ENCODE measurements at places on chromosomes 3 and 15.

- DNase-seq = no peak
Measured at GRCh38 chr3:98013411-98014267, 21.5 kb downstream of the GABRR3 start.

DNA sequence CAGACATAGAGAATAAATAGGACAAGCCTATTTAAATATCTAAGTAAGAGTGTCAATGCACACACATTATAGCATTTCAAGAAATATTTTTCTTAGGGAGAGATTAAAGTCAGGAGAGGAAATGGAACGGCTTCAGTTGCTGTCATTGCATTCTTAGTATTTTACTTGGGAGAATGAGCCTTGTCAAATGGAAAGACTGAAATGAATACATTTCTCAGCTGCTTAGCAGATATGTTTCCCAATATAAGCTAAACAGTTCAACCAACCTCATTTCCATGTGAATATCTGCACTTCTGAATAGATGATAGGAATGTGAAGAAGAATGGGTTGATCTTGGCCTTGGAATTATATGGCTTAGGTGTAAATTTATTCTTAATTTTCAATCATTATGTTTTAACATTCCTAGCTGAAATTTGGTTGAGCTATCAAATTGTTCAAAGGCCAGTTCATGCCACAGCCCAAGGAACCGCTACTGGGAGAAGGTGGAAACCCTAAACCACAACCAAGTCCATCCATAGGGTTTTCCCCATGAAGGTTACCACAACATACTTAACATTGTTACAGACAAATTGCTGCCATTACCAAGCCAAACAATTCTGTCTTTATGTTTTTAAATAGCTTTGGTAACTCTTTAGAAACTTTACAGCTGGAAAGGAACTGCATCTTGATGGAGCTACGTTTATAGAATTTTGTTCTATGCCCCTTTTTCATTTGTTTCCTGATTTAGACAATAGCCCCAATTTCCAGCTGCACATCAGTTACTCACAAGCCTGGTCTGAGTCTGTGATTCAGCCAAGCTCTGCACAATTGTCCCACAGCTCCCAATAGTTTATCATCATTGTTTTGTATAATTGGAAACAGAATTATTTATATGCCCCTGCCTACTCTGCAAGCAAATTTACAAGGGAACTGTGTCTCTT lies 459.6 kb downstream of the MECOM start:
- DNase-seq = no peak

- DNase-seq = no peak
Measured at GRCh38 chr15:64461721-64462162, 1.4 kb downstream of the ZNF609 start.

- no peak for DNase-seq
Measured at GRCh38 chr3:3170998-3171397, 8.5 kb downstream of the CRBN start.

GRCh38 chr3:31813686-31814085 lies 167.4 kb downstream of the OSBPL10 start:
- no peak for DNase-seq

DNA sequence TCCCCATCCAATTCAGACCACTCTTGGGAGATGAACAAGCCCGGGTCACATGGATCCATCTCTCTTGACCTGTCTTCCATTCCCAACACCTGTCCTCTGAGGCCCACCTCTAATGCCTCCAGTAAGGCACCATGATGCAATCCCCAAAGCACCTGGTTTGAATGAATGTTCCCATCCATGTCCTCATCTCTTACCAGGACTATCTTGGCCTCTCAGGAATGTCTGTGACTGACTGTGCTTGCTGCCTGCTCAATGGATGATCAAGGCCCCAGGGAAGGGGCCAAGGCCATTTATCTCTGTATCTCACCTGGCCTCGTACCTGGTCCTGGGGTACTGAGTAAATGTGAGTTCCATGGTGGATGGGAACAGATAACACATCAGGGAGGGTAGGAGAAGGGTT lies 49.7 kb downstream of the SLCO2A1 start:
- DNase-seq = no peak

- DNase-seq = peak; percentile 61
Measured at GRCh38 chr3:194685718-194686413, at the start of gene FAM43A. Gene FAM43A (plus strand): TSS chr3:194685883. CDS start chr3:194686827, 944 bp downstream.

- DNase-seq = no peak
Measured at GRCh38 chr3:177652556-177653291, 455.4 kb upstream of the TBL1XR1 start.

- no peak for DNase-seq
Measured at GRCh38 chr15:55736756-55737155, 6.2 kb downstream of the PRTG start.

GRCh38 chr3:174397848-174398247 lies 461.3 kb upstream of the NAALADL2 start:
- no peak for DNase-seq

DNA sequence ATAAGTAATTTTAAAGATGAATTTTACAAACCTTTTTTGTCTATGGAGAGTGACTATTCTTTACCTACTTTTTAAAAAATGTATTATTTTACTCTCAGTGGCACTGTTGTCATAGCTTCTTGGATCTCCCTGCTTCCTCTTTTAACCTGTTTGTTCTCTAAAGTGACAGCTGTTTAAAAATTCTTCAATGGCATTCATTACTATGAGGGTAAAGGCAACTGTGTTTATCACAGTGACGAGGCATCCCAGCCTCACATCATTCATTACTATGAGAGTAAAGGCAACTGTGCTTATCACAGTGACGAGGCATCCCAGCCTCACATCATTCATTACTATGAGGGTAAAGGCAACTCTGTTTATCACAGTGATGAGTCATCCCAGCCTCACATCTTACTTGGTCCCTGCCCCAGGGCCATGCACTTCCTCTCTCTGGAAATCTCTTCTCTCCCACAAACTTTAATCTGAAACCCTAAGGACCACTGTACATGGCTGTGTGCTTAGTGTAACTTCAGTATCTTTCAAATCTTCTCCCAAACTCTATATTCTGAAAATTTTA lies 101.7 kb upstream of the ZNF717 start:
- DNase-seq = no peak

- DNase-seq = no peak
Measured at GRCh38 chr15:100767001-100767825, 112.4 kb upstream of the ALDH1A3 start.

GRCh38 chr3:111332488-111333080 lies 209.4 kb upstream of the CD96 start:
- DNase-seq = no peak

GRCh38 chr3:194100856-194101390 lies 35.0 kb upstream of the HES1 start:
- DNase-seq = no peak

GRCh38 chr3:170055209-170055608 lies 17.4 kb downstream of the GPR160 start:
- DNase-seq = no peak

GRCh38 chr15:83160741-83161140 lies 46.9 kb downstream of the HDGFL3 start:
- no peak for DNase-seq

GRCh38 chr15:92921215-92922131 lies 21.3 kb downstream of the CHD2 start:
- DNase-seq = no peak

GRCh38 chr3:11671648-11672100 lies 28.0 kb upstream of the VGLL4 start:
- no peak for DNase-seq

GRCh38 chr15:45249125-45249780 lies 2.8 kb upstream of the SLC28A2 start:
- no peak for DNase-seq

DNA sequence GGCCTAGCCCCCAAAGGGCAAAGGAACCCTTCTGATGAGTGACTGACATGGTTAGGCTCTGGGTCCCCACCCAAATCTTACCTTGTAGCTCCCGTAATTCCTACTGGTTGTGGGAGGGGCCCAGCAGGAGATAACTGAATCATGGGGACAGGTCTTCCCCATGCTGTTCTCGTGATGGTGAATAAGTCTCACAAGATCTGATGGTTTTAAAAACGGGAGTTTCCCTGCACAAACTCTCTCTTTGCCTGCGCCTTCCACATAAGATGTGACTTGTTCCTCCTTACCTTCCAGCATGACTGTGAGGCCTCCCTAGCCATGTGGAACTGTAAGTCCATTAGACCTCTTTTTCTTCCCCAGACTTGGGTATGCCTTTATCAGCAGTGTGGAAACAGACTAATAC lies 16.9 kb downstream of the TKT start:
- DNase-seq = no peak

GRCh38 chr3:110166791-110167190 lies 829.4 kb upstream of the DPPA4 start:
- no peak for DNase-seq
